ENCODE measurements at places on chromosomes 4 and X. TPM values are rescaled to one million over a fixed set of nuclear protein-coding genes. Genes with fewer than 3 reads are reported as not detected.

DNA sequence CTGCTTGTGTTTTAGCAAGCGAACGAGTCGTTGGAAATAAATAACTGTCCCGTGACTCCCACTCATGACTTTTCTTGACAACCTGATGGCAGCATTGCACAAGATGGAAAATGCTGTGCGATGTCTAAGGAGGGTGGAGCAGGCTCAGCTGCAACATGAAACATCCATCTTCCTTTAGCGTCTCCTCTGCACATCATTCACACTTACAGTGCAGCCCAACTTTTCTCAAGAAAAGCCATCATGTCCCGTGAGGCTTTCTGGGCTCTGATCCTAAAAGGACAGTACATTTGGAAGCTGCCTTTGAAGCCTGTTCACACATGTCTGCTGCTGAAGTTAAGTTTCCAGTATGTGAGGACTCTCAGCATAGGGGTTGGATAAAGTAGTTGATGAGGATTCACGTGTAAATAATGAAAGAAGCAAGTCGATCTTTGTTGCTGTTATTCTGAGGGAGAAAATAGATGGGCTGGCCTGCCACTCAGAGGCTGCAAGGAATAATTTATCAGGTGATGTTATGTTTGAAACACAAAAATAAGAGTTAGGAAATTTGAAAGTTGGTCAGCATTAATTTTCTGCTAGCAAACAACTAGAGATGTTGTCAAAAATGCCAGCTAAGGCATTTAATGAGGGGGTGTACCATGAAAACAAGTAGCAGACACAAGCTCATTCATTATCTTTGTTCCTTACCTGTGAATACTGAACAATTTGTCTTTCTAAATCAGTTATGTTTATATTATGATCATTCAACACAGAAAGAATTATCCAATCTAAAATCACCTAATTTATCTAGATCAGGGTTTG, 328.7 kb upstream of the ZFP42 start:
- DNase-seq: peak; percentile 65

- no peak for DNase-seq
These were observed 15.4 kb downstream of the NHS start for GRCh38 chrX:17390419-17390850.

DNA sequence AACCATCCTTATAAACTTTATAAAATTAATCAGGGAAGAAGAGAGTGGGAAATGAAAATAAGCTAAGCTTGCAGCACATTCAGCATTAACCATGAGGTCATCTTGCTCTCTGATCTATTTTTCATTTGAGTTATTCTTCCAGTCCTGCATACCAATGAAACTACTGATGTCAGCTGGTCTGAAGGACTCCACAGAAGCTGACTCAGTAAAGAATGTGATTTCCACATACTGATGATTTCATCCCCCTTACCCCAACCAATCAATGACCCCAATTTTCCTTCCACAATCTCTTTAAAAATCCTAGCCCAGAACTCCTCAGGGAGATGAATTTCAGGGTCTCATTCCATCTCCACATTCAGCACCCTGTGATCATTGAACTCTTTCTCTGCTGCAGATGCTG, 18.8 kb upstream of the DSPP start:
- peak; percentile 39 for DNase-seq

- peak; percentile 4 for DNase-seq
These were observed 100.8 kb upstream of the USP38 start for GRCh38 chr4:143083756-143084472.

DNA sequence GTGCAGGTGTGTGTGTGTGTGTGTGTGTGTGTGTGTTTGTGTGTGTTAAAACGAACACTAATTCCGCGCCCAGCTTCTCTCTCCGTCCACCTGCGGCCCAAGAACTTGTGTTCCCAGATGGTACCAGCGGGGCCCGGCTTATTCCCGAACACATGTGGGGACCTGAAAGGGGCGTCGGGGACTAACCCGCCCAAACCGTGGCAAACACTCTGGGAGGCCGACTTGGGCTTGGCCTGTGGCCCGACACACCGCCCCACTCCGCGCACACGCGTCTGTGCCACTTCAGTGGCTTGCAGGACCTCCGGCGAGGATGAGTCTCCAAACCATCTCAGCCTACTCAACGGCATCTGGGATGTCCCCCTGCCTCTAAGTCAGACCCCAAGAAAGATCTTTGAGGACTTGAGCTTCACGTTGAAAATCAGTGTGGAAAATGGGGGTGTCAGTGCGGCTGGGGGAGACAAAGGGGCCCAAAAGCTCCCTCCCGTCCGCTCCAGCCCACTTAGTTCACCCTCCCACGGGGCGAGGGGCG, 790 bp upstream of the HHIP start:
- peak; percentile 24 for DNase-seq

GRCh38 chrX:3271834-3272186, 74.6 kb downstream of the MXRA5 start:
- DNase-seq: no peak

GRCh38 chr4:66609014-66609413, 936.3 kb downstream of the CENPC start:
- no peak for DNase-seq

KIT gene
- not detected for polyA plus RNA-seq

GRCh38 chr4:159173886-159174285, 71.0 kb downstream of the RAPGEF2 start:
- DNase-seq: no peak

MTTP gene
- 2.1 TPM for polyA plus RNA-seq

GRCh38 chr4:23894021-23894420, 4.2 kb upstream of the PPARGC1A start:
- no peak for DNase-seq
